Stimulated activated CD4-positive, alpha-beta T cell treated with anti-CD3 and anti-CD28 coated beads, Interleukin-12 subunit alpha, Interleukin-12 subunit beta, amount 100 ng/mL, for 4 hours (primary cell): ENCODE measurements at places on chromosomes 6 and 20.

- DNase-seq, result no peak
Measured at GRCh38 chr20:47638851-47639250, 137.2 kb downstream of the NCOA3 start.

GRCh38 chr20:25054096-25054820 is 3.7 kb downstream of the ACSS1 start:
- DNase-seq, result no peak

DNA sequence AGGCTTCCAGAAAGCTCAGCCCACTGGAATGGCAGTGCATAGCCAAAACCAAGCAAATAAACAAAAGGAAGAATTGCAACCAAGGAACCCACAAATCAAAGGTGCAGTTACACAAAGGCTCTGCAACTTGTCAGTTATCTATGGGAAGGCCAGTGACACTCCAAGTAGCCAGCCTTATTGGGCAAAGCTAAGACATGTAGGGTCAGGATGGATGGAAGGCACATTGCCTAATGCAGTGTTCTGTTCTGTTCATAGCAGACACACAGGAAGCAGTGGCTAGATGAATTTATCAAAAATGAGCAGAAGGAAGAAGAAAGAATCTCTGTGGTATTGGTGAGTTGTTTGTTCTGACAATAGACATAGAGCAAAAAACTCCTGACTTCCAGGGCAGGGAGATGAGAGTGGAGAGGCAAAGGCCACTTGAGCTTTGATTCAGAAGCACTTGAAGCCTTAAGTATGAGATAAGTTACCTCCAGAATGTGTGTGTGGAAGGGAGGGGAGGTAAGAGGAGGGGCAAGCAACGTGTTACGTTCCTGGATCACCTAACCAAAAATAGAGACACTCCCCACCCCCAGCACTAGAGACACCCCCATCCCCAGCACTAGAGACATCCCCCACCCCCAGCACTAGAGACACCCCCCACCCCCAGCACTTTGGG is 57.9 kb upstream of the AKAP12 start:
- no peak for DNase-seq

DNA sequence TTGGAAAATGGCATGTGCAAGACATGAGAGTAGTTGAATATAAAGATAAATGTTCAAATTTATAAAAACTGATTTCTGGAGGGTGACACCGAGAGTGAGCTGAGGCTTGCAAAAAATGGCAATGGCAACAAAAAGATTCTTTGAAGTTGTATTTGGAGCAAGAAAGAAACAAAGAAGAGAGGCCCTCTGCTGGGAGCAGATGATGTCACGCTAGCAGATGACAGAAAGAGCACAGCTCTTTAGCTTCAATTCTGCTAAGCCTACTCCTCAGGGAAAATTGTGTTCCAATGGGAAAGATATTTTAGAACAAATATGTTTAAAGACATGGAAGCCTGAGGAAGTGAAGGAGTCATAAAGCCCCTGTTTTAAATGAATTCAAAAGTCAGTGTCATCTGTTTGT is 125.3 kb upstream of the NOX3 start:
- no peak for DNase-seq

GRCh38 chr6:140897804-140898573 is 1234.7 kb upstream of the GJE1 start:
- no peak for DNase-seq

GRCh38 chr6:129865013-129865412 is 3.9 kb upstream of the TMEM244 start:
- DNase-seq, result no peak

GRCh38 chr6:63963769-63964315 is 328.2 kb downstream of the PHF3 start:
- no peak for DNase-seq

DNA sequence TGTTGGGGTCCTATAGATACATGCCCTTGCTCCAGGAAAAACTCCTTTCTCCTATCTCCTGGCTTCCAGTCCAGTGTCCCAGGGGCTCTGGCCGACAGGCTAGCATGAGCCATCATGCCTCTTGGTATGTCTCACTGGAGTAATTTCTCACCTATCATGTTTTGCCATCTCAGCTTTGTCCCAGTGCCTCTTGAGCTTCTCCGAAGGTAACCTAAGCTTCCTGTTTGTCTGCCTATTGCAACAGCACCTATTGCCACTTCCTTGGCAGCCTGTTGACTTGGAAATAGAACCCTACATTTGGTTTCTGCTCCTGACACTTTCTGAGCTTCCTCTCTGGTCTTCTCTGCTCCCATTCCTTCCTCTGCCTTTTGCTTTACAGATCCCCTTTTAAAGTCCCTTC is 197.7 kb downstream of the KCNQ5 start:
- no peak for DNase-seq

GRCh38 chr6:107419733-107420132 is 39.6 kb downstream of the PDSS2 start:
- no peak for DNase-seq

DNA sequence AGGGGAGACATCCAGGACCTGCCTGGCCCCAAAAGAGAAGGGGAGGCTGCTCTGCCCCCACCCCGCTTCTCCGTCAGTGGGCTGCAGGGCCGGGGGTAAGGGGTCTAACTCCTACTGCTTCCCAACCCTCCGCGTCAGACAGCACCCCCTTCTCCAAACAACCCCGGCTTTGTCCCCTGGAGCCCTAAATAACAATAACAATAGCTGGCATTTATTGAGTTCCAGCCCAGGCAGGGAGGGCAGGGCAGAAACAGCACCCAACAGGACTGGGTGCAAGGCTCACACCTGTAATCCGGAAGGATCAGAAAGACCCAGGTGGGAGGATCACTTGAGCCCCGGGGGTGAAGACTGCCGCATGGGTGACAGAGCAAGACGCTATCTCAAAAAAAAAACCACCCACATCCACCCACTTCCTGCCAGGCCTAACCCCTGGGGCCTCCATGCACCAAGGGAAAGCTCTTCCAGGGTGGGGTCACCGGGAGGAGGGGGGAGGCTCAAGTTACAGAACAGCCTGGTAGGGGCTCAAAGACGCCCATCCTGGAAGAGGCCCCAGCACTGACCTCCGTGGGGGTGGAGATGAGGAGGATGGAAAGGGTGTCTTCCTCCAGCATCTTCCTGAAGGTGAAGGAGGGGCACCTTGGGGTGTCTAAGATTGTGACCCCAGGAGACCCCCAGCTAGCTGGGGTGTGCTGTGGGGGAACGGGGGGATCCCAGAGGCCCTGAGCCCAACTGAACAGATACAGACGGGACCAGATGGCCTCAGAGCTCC is 1.3 kb upstream of the FNDC11 start:
- DNase-seq, result no peak

GRCh38 chr20:64237316-64237715 is 18.2 kb upstream of the PCMTD2 start:
- DNase-seq, result no peak

DNA sequence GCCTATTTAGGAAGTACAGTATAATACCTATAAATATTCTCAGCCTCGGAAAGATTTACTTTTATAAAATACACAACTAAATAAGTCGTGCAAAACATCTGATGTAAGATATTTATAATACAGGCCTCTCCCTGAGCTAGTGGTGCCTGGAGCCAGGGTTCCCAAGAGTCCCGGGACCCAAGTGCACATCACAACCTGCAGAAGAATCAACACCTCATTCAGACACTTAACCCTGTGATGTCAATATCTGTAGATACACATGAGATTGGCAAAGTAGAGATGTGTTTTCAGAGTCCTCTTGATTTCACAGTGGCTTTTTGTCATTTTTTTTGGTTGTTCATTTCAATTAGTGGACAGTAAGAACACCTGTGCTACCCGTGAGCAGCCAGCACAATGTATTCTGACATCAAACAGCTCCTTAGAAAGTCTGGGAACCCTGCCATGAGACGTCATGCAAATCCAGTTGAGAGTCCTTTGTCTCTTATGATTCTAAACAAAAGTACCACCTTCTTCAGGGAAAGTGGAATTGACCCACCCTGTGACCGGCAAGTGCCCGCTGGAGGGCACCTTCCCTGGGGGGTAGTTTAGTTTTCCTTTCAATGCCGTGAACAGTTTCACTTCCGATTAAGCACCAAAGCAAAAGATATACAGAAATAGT is 101.6 kb downstream of the DACT2 start:
- no peak for DNase-seq

DNA sequence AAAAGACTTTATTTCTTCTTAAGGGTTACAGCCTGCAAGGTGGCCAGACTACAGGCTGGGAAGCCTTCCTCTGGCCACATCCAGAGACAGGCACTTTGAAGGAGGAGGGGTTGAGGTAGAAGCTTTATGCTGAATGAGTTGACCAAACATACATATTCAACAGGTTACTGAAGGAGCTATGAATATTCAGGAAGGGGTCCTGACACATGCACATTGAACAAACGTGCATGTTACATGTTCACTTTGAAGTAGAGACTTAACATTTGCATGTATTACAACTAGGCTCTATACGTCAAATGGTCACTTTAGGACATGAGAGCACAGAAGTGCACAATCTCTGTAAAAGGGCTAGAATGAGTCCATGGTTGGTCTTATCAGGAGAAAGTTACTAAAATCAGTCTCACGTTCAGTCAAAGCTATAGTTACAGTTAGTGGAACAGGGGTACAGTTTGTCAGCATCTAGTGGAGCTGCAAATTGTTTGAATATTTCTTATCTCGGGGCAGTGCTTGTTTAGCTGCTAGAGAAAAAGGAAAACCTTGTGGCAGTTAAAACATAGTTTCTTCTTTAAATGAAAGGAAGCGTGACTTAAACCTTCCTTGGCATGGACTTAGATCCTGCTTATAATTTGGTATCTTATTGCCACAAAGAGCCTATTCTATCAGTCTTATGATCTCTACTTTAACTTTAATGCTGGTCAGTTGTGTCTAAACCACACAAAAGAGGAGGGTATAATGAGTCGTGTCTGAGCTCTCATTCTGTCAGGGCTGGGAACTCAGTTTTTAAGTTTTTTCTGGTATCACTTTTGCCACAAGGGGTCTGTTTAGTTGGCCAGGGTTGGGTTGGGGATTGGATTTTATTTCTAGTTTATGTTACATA is 4.6 kb upstream of the ZSCAN9 start:
- DNase-seq, result no peak

DNA sequence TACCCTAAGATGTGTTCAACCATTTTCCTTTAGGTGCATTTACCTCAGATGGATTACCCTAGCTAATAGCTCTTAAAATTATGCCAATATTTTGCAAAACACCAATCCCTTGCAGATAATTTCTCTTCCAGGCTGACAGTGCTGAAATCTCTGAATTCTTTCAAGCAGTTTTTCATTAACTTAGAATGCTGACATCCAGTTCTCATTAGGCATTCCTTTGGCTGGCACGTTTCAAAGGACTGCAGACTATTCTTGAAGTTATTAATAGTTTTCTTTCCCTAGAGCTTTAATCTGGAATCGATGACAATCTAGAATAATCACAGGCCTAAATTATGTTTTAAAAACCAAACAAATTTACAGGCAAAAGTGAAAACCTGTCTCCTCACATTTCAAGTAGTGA is 68.3 kb downstream of the SMLR1 start:
- DNase-seq, result no peak

- no peak for DNase-seq
Measured at GRCh38 chr6:87308970-87309369, 13.4 kb upstream of the SMIM8 start.

GRCh38 chr6:22807261-22807660 is 237.9 kb downstream of the HDGFL1 start:
- DNase-seq, result no peak

DNA sequence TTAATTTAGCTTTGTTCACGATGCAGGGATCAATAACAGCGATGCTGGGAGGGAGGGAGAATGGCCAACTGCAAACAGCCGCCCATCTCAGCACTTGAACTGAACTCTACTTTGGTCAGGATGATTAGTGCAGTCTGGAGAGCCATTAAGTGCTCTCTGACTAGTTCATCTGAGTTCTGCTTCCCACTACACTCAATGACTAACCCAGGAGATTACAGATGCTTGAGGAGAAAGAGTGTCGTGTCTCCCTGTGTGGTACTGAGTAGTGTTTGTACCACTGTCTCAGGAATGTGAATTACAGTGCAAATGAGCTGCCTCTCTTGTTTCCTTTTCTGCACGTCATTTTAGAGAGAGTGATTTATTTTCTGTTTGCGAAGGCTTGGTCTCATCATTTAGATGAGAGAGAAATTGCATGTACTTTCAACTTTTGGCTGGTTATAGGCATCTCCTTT is 23.5 kb downstream of the CARMIL1 start:
- no peak for DNase-seq

GRCh38 chr20:22374066-22374465 is 210.3 kb downstream of the FOXA2 start:
- DNase-seq, result no peak

DNA sequence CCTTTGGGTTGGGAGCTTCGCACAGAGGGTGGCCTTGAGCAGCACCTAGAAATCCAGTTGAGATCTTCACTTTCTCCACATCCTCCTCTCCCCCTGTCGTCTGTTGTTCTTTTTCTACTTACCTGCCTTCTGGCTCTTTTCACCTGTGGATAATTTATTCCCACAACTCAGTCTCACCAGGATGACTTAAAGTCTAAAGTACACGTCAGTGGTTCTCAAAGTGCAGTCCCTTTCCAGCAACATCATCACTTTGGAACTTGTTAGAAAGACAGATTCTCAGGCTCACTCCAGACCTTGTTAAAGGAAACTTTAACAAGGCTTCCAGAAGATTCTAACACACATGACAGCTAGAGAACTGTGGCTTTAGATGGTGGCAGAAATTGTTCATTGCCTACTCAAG is 27.7 kb upstream of the BCAS1 start:
- DNase-seq, result no peak

- DNase-seq, result no peak
Measured at GRCh38 chr6:5280920-5281319, 19.6 kb downstream of the FARS2 start.

GRCh38 chr6:114304304-114304887 is 38.4 kb downstream of the HS3ST5 start:
- DNase-seq, result no peak

DNA sequence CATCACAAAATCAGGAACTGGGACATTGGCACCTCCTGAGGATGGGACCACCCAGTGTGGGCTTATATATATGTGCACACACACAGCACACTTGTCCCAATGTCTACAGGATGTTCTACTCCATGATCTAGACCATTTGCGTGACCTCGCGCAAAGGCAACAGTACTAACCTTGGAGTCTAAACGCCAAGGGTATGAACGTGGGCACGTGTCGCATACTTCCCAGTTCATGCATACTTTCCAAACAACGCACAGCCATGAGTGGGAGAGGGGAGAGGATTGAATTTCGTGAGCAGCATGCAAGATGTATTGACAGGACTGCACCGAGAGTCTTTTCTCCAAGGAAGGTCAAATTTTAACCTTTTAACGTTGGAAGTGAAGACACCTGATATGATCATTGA is 214.2 kb upstream of the QKI start:
- no peak for DNase-seq

DNA sequence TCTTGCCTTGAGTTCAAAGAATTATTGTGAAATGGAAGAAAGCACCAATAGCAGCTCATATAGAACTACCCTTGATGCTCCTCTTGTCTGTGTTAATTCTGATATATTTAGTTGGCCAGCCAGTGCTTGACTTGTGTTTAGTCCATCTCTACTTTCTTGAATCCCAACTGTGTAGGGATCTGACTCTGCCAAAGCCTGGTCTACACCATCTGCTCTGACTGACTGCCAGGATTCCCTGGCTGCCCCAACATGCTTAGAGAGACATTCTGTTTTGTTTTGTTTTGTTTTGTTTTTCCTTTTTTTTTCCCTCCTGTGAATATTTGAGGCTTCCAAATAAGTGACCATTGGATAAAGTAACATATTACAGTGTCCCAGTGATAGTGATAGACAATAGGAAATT is 953.7 kb upstream of the MANEA start:
- no peak for DNase-seq
